A549 treated with AZD2906 at 1 μM for 4 hours (cell line): ENCODE measurements at places on chromosomes 3 and 15. TPM values are rescaled to one million over a fixed set of nuclear protein-coding genes. Genes with fewer than 3 reads are reported as not detected.

The GRM7 gene
- total RNA-seq, result not detected in 5 replicates

The MANF gene
- total RNA-seq, result 88.1 to 114 TPM (median 107 TPM) in 5 replicates

The FBXL22 gene
- total RNA-seq, result 0.16 to 0.30 TPM (median 0.17 TPM) in 5 replicates

The SERINC4 gene
- 0.05 to 0.10 TPM (median 0.09 TPM) in 4 of 5 replicates, not detected in the other for total RNA-seq

The FRG2C gene
- 0.06 TPM in 1 of 5 replicates, not detected in the others for total RNA-seq

The LRRC34 gene
- total RNA-seq, result not detected in 5 replicates

The GHSR gene
- not detected in 5 replicates for total RNA-seq

The USP50 gene
- 0.17 TPM in 1 of 5 replicates, not detected in the others for total RNA-seq

The RPL4 gene
- 5,037 to 6,558 TPM (median 5,368 TPM) in 5 replicates for total RNA-seq

The DGKG gene
- total RNA-seq, result 6.5 to 12.3 TPM (median 7.0 TPM) in 5 replicates

The TRPM1 gene
- total RNA-seq, result not detected in 5 replicates

The PYGO1 gene
- total RNA-seq, result 5.9 to 8.2 TPM (median 6.5 TPM) in 5 replicates

The GOLGA6D gene
- total RNA-seq, result 0.02 to 0.03 TPM in 2 of 5 replicates, not detected in the others

The C15orf62 gene
- 0.03 to 0.06 TPM (median 0.04 TPM) in 4 of 5 replicates, not detected in the other for total RNA-seq

The RAB11A gene
- total RNA-seq, result 251 to 354 TPM (median 278 TPM) in 5 replicates

The ABHD14A gene
- total RNA-seq, result 11.4 to 15.9 TPM (median 15.6 TPM) in 5 replicates

The DAZL gene
- not detected in 5 replicates for total RNA-seq

The SLC12A1 gene
- not detected in 5 replicates for total RNA-seq

The KCNMB3 gene
- total RNA-seq, result 0.97 to 1.6 TPM (median 1.1 TPM) in 5 replicates

The RIOX2 gene
- 29.2 to 33.9 TPM (median 30.9 TPM) in 5 replicates for total RNA-seq

The CEP152 gene
- 2.9 to 4.5 TPM (median 3.8 TPM) in 5 replicates for total RNA-seq

The KNG1 gene
- total RNA-seq, result 0.03 TPM in 3 of 5 replicates, not detected in the others

The PLCB2 gene
- total RNA-seq, result 0.38 to 0.97 TPM (median 0.84 TPM) in 5 replicates

The FAM43A gene
- total RNA-seq, result 11.3 to 23.6 TPM (median 22.1 TPM) in 5 replicates

The BNC1 gene
- 0.63 to 0.85 TPM (median 0.65 TPM) in 5 replicates for total RNA-seq

The SI gene
- not detected in 5 replicates for total RNA-seq

The ZNF80 gene
- not detected in 5 replicates for total RNA-seq

The XYLB gene
- 3.1 to 4.3 TPM (median 3.4 TPM) in 5 replicates for total RNA-seq

The PRICKLE2 gene
- 2.0 to 3.0 TPM (median 2.2 TPM) in 5 replicates for total RNA-seq

The GYG1 gene
- 30.7 to 42.5 TPM (median 33.5 TPM) in 5 replicates for total RNA-seq

The ZPLD1 gene
- 0.02 to 0.06 TPM (median 0.03 TPM) in 4 of 5 replicates, not detected in the other for total RNA-seq

The WDR48 gene
- 17.9 to 24.8 TPM (median 21.1 TPM) in 5 replicates for total RNA-seq

The ACTRT3 gene
- 2.6 to 3.3 TPM (median 3.1 TPM) in 5 replicates for total RNA-seq

The RBP2 gene
- total RNA-seq, result not detected in 5 replicates

The AEN gene
- total RNA-seq, result 68.5 to 91.7 TPM (median 79.0 TPM) in 5 replicates

The ADIPOQ gene
- total RNA-seq, result not detected in 5 replicates

The GPR62 gene
- not detected in 5 replicates for total RNA-seq

The BCL2A1 gene
- 7.7 to 13.0 TPM (median 9.7 TPM) in 5 replicates for total RNA-seq

The DYNLT2B gene
- total RNA-seq, result 24.0 to 25.1 TPM (median 24.7 TPM) in 5 replicates

The LSG1 gene
- 26.5 to 31.0 TPM (median 28.5 TPM) in 5 replicates for total RNA-seq

The UNC45A gene
- total RNA-seq, result 52.3 to 61.9 TPM (median 55.0 TPM) in 5 replicates

The MEGF11 gene
- 0.27 to 0.71 TPM (median 0.45 TPM) in 5 replicates for total RNA-seq

The ZSCAN2 gene
- total RNA-seq, result 13.0 to 17.5 TPM (median 14.1 TPM) in 5 replicates
